ENCODE measurements at places on chromosomes 5 and 9. TPM values are rescaled to one million over a fixed set of nuclear protein-coding genes. Genes with fewer than 3 reads are reported as not detected.

DNA sequence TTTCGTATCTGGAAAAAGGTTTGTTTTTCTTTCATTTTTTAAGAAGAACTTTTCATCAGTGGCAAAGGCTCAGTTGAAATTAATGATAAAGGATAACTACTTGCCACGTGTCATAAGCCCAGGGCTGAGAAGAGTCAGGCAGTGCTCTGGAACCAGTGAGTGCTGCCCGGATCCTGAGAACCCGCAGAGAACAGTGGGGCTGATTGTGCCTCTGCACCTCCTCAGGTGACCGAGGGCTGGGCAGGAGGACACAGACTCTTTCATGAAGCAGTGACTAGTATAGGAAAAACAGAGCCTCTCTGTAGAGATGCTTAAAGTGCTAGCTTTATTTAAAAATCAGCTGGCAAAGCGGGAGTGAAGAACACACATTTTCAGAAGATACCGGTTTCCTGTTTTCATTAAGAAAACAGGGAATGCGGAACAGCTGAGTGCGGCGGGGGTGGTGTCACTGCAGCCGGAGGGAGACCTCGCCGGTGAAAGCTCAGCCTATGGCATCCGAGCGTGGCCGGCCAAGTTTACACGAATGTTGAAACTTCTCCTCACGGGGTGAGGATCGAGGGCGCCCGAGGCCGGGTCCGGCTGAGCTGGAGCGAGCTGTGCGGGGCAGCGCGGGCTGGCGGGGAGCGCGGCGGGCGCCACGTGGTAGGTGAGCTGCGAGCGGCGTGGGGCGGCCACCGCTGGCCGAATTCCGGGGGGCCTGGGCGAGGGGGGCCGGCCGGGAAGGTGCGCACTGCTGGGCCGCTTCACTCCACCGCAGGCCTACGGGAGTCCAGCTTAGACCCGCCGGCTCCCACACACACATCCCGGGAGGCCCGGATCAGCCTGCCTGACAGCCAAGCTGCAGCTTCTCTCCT is 134.7 kb upstream of the DMRT1 start:
- DNase-seq, result peak; percentile 48

DNA sequence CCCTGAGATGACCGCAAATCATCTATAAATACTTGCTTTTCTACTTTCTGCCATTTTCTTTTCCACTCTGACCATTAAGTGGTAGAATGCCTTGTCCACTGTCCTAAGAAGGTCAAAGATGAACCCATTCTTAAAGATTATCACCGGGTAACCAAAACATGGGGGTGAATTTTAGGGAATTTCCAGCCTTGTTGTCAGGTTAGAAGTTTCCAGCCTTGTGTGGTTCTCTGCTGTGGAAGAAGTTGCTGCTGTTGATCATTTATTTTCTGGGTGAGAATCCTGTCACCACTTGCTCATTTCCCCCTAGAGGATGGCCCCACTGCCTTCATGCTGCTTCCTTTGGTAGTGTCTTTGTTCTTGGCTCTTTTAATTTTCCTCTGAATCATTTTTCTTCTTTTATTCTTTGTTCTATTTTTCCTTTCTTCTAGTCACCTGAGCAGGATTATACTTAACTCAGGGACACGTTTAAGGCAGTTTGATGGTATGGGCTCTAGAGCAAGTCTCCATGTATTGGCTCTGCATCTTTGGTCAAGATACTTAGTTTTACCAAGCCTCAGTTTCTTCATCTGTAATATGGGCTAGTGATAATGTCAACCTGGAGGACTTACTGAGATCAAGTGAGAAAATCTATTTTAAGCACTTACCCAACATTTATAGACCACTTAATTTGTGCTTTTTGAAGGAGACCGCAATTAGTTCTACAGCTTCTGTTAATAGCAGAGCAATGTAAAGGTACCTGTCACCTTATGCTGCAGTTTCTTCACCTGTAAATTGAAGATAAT is 266.2 kb downstream of the ARHGAP26 start:
- no peak for DNase-seq

DNA sequence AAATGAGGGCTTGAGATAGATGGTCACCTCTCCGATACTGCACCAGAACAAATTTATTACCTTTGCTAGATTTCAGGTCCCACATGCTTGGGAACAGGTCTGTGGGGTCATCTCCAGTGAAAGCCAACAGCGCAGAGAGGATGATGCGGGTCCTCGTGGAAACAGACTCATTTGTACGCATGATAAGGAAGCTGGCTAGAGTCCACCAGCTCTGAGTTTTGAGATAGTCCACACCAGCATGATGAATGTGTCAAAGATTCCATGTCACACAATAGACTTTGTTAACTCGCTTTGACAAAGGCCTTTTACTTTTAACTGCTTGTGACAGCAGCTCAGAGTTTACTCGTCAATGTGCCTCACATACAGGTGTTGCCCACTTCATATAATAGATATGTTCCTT is 105.4 kb upstream of the TBCA start:
- no peak for DNase-seq

DNA sequence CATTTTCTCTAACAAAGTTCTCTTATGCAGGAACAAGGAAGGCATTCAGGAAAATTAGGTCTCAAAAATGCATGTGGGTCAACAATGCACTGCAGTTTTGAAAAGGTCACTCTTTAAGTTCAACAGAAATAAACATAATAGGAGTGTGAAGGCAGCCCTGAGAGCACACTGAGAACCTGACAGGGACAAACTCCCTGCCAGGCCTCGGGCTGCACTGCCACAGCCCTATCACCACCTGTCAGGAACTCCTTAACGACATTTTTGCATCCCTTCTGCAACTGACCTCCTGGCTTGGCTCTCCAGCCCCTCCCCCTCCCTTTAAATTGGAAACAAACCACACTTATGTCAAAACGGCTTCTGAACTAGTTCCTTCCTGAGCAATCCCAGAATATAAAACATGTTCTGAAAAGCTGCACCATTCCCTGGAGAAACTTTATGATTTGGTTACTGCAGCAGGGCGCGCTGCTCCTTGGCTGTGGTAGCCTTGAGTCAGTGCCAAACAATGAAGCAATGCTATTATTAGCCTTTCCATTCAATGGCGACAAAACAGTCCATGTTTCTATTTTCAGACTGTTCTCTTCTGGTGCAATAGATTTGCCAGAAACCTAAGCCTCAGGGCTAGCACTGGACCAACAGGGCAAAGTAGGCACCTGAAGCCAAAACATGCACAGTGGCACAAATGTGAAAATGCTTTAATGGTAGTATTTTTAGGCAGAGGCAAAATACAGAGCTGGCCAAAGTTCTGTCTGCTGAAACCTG is 160.1 kb upstream of the ZNF608 start:
- no peak for DNase-seq

DNA sequence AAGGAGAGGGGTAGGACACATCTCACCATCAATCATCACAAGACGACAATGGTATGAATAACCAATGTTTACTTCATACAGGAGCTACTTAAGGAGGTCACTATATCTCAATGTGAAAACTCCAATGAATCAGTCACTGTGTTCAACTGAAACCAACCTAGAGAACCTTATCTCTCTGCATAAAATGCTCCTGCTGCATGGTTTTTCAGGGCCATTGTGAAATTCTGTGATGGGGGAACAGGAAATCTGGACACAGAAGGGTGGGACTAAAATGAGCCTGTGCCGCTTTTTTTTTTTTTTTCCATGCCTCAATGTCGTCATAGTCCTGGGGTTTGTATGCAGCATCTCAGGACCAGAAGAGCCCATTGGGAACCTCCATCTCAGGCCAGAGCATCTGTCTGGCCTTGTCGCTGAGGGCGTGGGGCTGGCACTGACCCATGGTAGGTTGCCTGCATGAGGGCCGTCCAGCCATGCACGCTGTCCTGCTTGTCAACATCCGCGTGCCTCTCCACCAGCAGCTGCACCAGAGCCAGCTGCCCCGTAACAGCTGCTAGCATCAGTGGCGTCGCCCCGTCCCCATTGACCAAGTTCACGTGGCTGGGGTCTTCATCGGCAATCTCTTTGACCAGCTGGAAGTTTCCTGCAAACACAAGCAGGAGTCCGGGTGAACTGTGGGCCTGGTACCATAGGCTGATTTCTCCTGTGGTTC is 12.7 kb downstream of the ANKS6 start:
- no peak for DNase-seq

- DNase-seq, result no peak
These were observed 64.1 kb upstream of the IRX4 start for GRCh38 chr5:1946776-1947175.

- no peak for DNase-seq
These were observed 289.1 kb upstream of the EDIL3 start for GRCh38 chr5:84673785-84674184.

- DNase-seq, result no peak
These were observed 179.1 kb downstream of the EPB41L4A start for GRCh38 chr5:112239996-112240395.

GRCh38 chr5:42423285-42424165 is at the start of gene GHR:
TSS of gene GHR (plus strand) at chr5:42423439. CDS start at chr5:42565875, 142,436 bp downstream.
- peak; percentile 70 for DNase-seq

DNA sequence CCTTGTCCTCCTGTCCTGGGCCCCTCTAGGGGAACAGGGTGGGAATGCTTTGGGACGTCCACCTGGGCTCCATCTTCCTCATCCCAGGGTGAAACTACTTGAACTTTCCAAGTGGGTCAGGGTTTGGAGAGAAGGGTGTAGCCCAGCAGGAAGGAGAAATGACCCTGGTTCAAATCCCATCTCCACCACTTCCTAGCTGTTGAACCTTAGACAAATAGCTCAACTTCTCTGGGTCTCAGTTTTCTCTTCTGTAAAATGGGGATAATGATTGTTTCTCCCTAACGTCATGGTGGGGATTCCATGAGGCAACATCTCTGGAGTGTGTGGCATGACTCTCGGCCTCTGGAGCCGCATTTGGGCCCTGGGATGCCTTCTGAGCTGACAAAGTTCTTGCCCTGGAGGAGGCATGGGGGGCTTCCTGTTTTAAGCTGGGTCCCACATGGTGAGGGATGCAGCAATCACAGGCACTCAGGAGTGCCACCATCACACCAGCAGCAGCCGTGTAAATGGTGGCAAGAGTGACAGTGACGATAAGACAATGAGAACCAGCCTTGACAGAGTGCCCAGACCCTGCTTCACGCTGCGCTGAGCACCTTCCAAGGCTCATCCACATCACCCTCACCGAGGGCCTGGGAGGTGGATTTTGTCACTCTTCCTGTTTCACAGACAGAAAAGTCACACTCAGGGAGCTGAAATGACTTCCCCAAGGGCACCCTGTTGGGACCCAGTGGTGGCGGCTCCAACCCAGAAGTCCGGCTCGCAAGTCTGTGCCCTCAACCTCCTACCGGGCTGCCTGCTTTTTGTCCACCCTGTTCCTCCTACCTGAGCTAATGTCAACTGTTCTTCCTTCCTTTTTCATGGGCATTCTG is 69.5 kb upstream of the IER5L start:
- DNase-seq, result no peak

- DNase-seq, result no peak
These were observed 116.0 kb upstream of the LRRTM2 start for GRCh38 chr5:138990986-138991590.

- no peak for DNase-seq
These were observed 24.3 kb downstream of the HMGCR start for GRCh38 chr5:75361310-75361709.

DNA sequence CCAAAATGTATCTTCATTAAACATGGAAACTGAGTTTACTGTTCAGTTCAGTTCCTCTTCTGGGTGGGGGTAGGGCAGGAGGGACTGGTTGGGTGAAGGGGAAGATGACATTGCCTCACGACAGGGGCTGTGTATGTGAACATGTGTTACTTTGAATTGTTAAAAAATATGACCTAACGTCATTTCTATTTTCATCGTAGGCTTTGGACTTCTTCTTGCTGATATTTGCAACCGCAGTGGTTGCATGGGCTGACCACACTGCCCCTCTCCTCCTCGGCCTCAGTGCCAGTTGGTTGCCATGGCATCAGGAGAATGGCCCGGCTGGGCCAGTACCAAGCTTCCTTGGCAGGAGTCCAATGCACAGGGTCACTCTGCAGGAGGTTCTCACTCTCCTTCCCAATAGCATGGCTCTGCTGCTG is 41.5 kb downstream of the HACD4 start:
- no peak for DNase-seq

- DNase-seq, result no peak
These were observed 65.2 kb downstream of the TRIO start for GRCh38 chr5:14208071-14209021.

DNA sequence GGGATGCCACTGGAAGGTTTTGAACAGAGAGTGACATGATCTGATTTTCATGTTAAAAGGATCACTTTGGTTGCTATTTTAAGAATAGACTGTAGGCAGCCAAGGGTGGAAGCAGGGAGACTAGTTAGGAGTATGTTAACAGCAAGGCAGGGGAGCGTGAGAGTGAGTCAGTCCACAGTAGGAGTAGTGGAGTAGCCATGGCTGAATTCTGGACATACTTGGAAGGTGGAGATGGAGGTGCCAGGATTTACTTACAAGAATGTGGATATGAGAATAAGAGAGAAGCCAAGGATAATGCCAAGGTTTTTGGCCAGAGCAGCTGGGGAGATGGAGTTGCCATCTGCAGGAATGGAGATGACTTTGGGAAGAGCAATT is 118.8 kb downstream of the GALNT10 start:
- DNase-seq, result no peak

- no peak for DNase-seq
These were observed 10.0 kb downstream of the BSPRY start for GRCh38 chr9:113359385-113359784.

DNA sequence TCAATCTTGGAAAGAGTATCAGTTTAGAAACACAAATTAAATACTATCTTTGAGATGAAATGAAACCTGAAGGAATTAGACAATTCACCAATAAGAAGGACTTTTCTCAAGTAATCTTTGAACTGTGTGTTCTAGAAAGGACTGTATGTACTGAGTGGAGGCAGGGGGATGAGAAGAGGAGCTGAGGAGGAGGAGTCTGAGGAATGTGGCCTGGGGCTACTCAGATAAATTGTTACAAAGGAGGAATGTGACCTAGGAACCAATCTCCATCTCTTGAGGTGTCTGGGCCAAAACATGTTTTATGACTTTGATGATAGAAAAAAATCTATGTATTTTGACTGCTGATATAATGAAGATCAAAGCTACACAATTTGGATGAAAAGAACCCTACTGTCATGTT is 124.3 kb upstream of the ANKRD55 start:
- no peak for DNase-seq

GRCh38 chr5:1651971-1652872 is 128.5 kb upstream of the LPCAT1 start:
- DNase-seq, result no peak

The PCDHGA9 gene
- polyA plus RNA-seq, result 5.4 TPM

The CBY3 gene
- polyA plus RNA-seq, result 0.75 TPM

The COL23A1 gene
- 5.7 TPM for polyA plus RNA-seq

The BARHL1 gene
- not detected for polyA plus RNA-seq

The KIF12 gene
- polyA plus RNA-seq, result 186 TPM

The FAM120A gene
- 73.8 TPM for polyA plus RNA-seq

The IL33 gene
- 10.4 TPM for polyA plus RNA-seq

The LHX2 gene
- polyA plus RNA-seq, result 0.23 TPM

The SHOC1 gene
- 1.4 TPM for polyA plus RNA-seq

The NOXA1 gene
- 4.8 TPM for polyA plus RNA-seq
